ENCODE measurements at places on chromosomes 3 and 15.

GRCh38 chr3:171129827-171130226, 103.3 kb upstream of the SLC2A2 start:
- DNase-seq = no peak

DNA sequence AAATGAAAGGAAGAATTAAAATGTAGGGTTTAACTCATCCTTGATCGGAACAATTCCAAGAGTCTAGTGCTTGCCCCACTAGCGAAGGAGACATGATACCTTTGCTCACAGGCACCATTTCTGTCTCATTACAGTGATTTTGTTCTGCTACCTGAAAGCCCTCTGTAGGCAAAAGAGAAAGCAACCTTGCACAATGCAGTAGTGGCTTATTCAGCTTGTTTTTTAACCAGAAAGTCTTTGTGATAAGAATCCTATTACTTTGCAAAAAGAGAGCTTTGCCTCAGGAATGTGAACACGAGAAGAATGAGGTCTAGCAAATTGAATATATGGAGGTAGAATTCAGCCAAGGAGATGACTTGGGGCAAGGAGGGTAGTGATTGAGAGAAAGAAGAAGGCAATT, 684.4 kb downstream of the GRM7 start:
- no peak for DNase-seq

DNA sequence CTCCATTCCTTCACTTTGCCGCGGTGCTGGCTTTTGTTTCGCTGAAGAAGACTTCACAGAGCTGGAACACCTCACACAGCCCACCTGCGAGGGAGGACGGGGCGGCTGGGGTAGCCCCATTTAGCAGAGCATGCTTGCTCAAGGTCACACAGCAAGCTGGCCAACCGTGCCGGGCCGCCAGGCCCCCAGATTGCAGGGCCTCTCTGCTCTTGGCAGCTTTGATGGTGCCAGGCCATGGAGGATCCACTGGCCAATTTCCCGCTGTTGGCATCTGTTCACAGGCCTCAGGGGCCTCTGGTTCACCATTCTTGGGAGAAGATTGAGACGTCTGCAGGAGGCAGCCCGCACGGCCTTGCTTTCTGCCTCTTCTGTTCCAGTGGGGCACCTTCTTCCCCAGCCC, 77.9 kb upstream of the LINGO1 start:
- DNase-seq = no peak

- no peak for DNase-seq
Observed at GRCh38 chr15:67198157-67198754, 56.2 kb downstream of the AAGAB start.

Data from NCI-H510A treated with DMSO at 0.1 percent for 48 hours (cell line).